Stimulated activated CD4-positive, alpha-beta T cell treated with anti-CD3 and anti-CD28 coated beads, TNF-alpha, amount 100 ng/mL, for 1 hour (primary cell): ENCODE measurements at places on chromosomes 3 and 15.

DNA sequence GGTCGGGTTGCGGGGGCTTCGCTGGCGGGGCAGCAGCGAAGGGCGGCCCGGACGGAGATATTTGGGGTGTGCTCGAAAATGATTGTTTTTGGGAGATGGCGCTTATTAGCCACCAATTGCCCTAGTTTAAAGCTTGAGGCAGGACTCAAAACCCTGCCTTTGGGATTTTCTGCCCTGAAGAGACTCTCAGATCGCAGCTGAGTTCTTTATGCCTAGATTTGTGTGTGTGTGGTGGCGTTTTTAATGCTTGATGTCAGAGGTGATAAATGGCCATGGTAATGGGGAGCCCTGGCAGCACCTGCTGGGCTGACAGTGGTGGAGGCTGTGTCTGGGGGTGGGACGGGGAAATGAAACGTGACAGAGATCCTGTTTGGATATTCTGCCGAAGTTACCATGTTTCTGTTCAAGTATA, 604 bp downstream of the KCTD6 start:
- no peak for DNase-seq

GRCh38 chr15:74552773-74553441, 11.9 kb downstream of the ARID3B start:
- no peak for DNase-seq

GRCh38 chr3:138681463-138682220, 73.1 kb downstream of the FAIM start:
- DNase-seq = no peak

DNA sequence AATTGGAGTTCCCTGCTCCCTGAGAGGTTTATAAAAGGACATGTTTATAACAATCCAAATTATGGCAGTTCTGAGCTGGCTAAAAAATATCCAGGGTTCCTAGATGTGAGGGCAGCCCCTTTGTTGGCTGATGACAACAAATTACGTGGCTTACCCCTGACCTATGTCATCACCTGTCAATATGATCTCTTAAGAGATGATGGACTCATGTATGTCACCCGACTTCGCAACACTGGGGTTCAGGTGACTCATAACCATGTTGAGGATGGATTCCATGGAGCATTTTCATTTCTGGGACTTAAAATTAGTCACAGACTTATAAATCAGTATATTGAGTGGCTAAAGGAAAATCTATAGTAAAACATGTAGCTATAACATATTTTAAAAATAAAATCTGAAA, 13.9 kb downstream of the AADAC start:
- DNase-seq = no peak
